ENCODE measurements at places on chromosomes 1 and 21.
A peak's percentile ranks its signal among the peaks of the same experiment; 100 is the strongest.

DNA sequence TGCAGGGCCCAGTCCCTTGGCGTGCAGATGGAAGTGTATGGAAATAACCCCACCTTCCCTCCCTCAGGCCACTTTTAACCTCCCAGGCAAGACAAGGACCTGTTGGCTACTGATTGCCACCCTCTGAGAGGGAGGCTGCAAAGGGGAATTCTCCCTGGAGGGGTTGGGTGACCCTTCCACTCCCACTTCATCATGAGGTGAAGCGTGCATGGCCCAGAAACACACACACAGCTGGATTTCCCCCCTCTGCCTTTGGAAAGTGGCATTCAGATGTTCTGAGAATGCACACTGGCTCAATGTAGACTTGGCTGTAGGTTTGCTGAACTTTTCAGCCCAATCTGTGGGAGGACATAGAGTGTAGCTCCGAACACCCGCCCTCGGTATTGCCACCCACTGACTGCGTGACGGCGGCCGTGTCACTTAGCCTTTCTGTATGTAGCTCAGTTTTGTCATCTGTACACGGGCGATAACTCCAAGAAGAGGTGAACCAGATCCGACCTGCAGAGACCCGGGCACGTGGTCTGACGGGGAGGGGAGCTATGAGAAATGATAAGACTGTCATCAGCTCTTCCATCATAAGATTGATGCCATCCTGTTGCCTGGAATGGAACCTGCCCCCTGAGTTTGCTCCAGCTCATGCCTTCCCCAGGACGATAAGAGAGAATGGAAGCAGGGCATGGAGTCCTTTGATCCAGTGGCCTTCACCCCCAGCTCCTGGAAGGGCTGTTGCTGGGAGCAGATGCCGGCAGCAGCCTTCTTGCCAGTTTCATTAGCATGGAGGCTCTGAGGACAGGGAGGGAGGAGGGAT lies 19.3 kb downstream of the MIIP start:
- no peak for DNase-seq

DNA sequence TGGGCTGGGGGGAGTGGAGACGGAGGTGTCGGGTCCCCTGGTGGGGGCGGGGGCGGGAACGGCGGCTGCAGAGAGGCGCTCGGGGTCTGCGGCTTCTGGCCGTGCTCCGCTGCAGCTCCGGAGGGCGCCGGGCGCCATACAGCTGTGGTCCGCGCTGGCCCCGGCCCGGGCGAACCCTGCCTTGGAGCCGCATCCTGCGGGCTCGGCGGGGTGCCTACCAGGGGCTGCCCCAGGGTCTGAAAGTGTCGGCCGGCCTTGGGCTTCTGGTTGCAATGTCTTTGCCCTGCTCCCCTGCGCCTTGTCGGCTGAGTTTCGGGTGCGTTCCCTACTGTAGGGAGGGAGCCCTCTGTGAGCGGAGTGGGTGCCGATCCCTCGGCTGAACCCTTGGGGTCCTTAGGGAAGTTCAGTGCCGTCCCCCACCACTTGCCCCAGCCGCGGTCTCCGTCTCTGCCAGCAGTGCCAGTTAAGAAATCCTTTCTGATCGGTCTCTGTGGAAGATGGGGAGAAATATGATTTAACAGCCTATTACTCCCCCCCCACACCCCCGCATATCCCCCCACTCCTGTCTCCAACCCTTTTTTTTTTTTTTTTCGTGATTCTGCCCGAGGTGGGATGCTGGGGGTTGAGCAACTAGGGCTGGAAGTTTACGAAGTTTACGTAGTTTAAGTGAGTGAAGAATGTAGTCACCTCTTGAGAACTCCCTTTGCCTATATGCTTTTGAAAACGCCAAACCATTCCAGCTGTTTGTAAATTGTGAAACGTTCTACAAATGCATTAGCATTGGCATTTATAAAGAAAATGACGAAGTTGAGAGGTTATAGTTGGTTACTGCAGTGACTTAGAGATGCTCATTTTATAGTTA lies 588 bp downstream of the NEXN start:
- DNase-seq = peak; percentile 49

- DNase-seq = no peak
These were observed 44.8 kb downstream of the SNX7 start for GRCh38 chr1:98706173-98706843.

- DNase-seq = no peak
These were observed 87.1 kb upstream of the COL6A1 start for GRCh38 chr21:45894450-45894825.

- no peak for DNase-seq
These were observed 34.5 kb downstream of the RAB3B start for GRCh38 chr1:51955797-51956527.

GRCh38 chr1:116945421-116945820 lies 35.7 kb downstream of the PTGFRN start:
- no peak for DNase-seq

DNA sequence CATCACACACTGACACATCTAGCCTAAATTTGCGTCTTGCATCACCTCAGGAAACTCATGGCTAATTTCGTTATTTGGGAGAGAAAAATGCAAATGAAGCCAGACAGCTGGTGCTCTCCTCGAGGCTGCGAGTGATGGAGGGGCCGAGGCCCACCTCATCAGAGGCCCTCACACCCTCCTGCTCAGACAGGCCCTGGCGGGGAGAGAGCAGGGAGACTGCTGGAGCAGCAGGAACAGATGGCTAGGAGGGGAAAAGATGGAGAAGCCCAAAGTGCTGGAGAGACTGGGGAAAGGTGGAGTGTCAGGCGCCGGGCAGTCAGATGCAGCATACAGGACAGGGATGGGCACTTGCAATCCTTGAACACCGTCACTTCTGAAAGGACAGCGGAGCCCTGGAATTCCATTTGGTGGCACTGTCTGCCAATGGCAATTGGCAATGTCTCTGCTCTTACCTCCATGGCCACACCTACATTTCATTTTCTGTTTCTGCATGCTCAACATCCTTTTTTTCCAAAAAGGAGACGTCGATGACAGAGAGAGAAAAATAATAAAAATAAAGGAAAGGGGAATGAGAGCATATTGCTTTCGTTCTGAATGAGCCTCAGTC lies 286.2 kb downstream of the SPATA17 start:
- DNase-seq = no peak

DNA sequence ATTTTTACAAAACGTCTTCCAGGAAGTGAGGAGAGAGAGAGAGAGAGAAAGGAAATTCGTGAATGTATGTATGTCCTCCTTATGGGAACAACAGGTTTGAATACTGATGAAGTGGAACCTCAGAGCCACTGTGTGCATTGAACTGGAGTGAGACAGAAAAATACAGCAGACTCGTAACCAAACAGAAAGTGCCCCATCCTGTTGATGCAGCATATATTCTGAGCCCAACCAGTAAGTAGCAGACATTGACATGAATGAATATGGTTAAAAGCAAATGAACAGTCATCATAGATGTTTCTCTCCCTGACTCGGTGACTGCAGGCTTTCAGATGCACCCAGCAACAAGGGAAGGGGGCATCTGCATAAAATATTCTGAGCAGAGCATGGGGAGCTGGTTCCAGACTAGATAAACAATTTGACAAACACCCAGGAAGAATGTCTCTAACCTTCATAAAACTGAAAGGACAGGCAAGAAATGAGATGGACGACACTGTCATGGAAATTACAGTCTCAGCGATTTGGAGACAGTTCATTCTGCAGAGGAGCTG lies 471.0 kb upstream of the PBX1 start:
- no peak for DNase-seq

DNA sequence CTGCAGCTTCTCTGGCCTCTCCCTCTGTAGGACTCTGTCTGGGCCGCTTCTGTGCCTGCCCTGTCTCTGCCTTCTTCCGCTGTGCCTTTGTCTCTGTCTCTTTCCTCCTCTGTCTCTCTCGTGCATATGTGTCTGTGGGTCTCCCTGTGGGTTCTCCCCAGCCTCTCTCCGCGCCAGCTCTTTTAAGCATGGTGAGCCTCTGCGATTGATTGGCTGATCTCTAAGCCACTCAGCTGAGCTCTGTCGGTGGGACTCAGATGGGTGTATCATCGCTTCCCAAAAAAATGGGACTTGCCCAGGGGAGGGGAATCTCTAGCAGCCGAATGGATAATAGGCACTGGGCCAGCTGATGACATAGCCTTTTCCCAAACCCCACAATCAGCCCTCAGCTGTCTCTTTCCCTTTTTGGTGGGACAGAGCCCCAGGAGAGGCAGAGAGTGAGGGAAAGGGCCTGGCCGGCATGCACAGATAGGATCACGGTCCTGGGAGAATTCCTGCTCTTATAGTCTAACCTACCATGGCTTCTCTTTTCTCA lies at the start of gene ADAMTS4:
Gene ADAMTS4 (minus strand): TSS at position 158 of the 535 bp plus-strand sequence. CDS start 427 bp downstream, outside the sequence.
- DNase-seq = no peak

DNA sequence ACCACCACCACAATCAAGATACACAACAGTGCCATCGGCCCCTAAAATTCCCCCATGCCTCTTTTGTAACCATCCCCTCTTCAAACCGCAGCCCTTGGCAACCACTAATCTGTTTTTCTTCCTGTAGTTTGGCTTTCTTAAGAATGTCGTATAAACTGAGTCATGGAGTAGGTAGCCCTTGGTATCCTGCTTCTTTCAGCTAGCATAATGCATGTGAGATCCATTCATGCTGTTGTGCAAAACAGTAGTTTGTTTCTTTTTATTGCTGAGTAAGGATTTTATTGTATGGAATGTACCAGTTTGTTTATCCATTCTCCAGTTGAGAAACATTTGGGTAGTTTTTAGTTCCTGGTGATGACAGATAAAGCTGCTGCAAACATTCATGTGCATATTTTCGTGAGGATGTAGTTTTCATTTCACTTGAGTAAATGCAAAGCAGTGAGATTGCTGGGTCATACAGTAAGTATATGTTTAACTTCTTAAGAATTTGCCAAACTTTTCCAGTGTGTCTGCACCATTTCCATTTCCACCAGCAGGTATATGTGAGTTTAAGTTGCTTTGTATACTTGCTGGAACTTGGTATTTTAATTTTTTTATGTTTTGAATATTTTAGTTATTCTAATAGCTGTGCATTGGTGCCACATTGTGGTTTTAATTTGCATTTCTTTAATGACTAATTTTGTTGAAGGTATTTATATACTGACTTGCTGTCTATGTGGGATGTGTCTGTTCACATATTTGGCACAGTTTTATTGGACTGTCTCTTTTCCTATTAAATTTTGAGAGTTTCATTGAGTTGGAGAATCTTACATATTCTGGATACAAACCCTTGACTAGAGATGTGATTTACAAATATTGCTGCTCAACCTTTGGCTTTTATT lies 148.4 kb upstream of the MAP1LC3C start:
- peak; percentile 53 for DNase-seq

- no peak for DNase-seq
These were observed 46.6 kb downstream of the CRB1 start for GRCh38 chr1:197314682-197315081.

GRCh38 chr1:165647970-165648369 lies 16.9 kb downstream of the MGST3 start:
- DNase-seq = no peak

DNA sequence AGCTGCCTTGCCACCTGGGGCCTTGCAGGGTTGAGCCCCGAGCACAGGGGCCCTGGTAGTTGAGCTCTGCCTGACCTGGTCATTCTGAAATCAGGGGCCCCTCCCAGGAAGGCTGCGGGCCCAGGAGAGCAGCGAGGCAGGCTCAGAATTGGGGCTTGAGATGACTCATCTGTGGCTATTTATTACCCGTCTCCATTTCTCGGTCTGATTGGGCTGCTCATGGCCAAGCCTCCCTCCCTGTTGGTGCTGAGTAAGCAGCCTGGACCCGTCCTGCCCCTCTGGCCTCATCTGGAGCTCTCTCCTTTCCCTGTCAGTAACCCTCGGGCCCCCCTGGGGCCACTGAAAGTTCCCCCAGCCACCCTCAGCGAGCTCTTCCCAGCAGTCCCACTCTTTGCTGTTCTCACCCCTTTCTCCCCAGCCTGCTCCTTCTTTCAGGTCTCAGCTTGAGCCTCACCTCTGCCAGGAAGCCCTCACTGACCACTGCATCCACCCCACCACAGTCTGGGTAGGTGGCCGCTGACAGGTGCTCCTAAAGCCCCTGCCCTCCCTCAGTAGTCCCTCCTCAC lies 11.0 kb upstream of the TNFRSF8 start:
- DNase-seq = no peak

DNA sequence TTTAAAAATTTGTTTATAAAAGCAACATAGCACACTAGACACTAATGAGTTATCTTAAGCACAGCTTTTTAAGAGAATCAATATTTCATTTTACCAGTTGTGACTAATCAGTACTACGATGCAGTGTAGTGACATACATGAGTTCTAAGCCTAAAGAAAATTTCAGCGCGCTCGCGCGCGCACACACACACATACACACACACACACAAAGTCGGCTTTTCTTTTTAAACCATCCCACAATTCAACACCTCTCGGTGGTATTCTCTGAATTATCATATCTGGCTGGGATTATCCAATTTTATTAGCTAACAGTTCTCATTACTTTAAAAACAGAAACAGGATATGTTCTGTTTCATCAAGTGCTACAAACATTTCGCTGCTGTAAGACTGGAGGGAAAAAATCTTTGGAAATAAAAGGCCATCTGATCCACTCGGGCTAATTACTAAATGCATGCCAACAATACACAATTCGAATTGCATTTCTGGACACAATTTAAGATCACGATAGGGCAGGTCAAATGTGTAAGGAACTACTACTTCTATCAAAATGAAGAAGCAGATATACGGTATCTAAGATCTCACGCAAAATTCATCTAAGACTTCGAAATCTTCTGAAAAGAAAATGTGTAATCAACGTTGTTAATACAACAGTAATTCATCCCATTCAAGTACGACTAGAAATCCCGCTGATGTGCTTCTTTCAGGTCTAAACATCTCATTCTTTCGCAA lies 1.2 kb downstream of the TUT4 start:
- peak; percentile 54 for DNase-seq

DNA sequence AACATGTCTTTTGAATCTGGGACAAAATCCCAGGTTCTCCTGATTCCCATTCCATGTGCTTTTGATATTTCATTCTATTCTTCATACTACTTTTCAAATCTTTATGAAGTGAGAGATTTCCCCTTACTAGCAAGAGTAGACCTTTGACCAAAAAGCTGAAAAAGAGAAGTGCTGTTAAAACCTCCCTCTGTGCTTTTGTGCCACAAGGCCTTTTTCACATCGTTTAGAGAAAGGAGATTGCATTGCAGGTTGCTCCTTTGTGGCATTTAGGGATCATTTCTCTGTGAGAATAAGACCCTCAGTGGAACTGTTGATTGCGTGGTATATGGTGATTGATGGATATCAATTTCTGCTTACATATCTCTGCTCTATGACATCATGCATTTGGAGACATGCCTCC lies 148.8 kb downstream of the TGFB2 start:
- DNase-seq = no peak

- peak; percentile 45 for DNase-seq
These were observed at the start of gene ZDHHC18 for GRCh38 chr1:26826261-26827105. Gene ZDHHC18 (plus strand): TSS chr1:26826688. CDS start chr1:26826805, 117 bp downstream.

- DNase-seq = no peak
These were observed 410.2 kb downstream of the MATN1 start for GRCh38 chr1:30313176-30313575.

DNA sequence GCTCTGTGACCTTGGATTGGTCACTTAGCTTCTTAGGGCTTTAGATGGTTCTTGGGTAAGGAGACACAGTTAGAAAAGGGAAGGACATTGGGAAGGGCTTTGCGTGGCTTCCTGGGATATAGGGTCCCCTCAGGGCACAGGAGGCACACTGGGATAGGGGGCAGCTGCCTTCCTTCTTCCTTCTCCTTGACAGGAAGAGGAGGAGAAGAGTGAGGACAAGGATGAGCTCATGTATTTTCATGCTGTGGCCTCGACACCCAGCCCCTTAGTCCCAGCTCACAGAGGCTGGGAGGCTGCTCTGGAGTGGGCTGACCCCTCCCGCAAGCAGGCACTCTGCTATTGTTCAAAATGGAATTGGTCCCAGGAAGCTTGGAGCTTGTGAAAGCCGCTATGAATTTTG lies 45.7 kb upstream of the POU3F1 start:
- peak; percentile 42 for DNase-seq
